ENCODE measurements at places on chromosomes 12 and 14. TPM values are rescaled to one million over a fixed set of nuclear protein-coding genes. Genes with fewer than 3 reads are reported as not detected.

- H3K27me3 ChIP-seq = no peaks in the 10 kb centered on the region
- no peak overlapping the region for H3K27ac ChIP-seq
- peaks cover 9% of the 10 kb centered on the region for H3K36me3 ChIP-seq
- no peak overlapping the region for H3K4me3 ChIP-seq
- peaks cover 4% of the 10 kb centered on the region for H3K4me1 ChIP-seq
- no peak for DNase-seq
These were observed 258.3 kb downstream of the FOXN3 start for GRCh38 chr14:89158701-89159100.

The TMEM179 gene
- total RNA-seq = 9.2 TPM

The TDRD9 gene
- not detected for total RNA-seq

DNA sequence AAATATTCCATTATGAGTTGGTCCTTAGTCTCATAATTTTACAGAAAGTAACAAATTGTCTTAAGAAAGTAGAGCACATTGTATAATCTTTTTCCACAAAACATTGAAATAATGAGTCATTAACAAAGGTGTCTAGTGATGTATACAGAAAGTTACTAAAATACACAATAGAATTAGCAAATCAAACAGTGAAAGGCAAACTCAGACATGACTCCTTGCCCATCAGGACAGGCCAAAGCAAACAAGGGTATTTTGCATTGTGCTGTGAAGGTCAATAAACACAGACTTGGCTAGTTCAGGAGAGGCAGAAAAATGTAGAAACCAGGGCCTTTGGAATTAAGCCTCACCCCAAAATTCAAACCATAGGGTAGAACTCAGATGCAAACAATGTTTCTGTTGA, 37.3 kb downstream of the SIX4 start:
- no peak overlapping the region for H3K4me3 ChIP-seq
- no peaks in the 10 kb centered on the region for H3K27me3 ChIP-seq
- no peak overlapping the region for H3K27ac ChIP-seq
- no peaks in the 10 kb centered on the region for H3K36me3 ChIP-seq
- peaks cover 5% of the 10 kb centered on the region for H3K4me1 ChIP-seq
- no peak for DNase-seq

The SPATA7 gene
- 32.5 TPM for total RNA-seq

DNA sequence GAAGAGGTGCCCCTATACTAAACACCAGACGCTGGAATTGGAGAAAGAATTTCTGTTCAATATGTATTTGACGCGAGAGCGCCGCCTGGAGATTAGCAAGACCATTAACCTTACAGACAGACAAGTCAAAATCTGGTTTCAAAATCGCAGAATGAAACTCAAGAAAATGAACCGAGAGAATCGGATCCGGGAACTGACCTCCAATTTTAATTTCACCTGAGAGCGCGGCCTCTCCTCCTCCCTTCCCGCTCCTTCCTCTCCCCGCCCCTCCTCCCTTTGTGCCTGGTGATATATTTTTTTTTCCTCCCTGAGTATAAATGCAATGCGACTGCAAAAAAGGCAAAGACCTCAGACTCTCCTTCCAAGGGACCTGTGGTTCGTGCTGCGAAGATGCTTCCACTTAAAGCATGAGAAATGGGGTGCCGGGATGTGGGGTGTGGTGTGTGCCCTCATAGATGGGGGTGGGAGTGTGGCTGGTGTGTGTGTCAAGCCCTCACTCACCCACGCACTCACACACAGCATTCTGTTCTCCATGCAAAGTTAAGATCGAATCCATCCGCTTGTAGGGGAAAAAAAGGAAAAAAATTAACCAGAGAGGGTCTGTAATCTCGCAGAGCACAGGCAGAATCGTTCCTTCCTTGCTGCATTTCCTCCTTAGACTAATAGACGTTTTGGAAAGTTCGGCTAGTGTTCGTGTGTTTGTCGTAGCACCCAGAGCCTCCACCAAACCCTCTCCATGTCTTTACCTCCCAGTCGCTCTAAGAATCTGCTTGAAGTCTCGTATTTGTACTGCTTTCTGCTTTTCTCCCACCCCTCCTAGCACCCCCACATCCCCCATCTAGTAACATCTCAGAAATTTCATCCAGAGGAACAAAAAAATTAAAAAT, 4.5 kb downstream of the HOXC10 start:
- peaks cover 96% of the 10 kb centered on the region for H3K27me3 ChIP-seq
- no peaks in the 10 kb centered on the region for H3K36me3 ChIP-seq
- no peak for DNase-seq
- H3K4me1 ChIP-seq = peaks cover 7% of the 10 kb centered on the region
- H3K4me3 ChIP-seq = no peak overlapping the region

GRCh38 chr14:37021390-37021789, 151.0 kb downstream of the SLC25A21 start:
- H3K4me1 ChIP-seq = no peaks in the 10 kb centered on the region
- H3K27ac ChIP-seq = no peak overlapping the region
- H3K27me3 ChIP-seq = no peaks in the 10 kb centered on the region
- no peak for DNase-seq

The COX8C gene
- not detected for total RNA-seq

DNA sequence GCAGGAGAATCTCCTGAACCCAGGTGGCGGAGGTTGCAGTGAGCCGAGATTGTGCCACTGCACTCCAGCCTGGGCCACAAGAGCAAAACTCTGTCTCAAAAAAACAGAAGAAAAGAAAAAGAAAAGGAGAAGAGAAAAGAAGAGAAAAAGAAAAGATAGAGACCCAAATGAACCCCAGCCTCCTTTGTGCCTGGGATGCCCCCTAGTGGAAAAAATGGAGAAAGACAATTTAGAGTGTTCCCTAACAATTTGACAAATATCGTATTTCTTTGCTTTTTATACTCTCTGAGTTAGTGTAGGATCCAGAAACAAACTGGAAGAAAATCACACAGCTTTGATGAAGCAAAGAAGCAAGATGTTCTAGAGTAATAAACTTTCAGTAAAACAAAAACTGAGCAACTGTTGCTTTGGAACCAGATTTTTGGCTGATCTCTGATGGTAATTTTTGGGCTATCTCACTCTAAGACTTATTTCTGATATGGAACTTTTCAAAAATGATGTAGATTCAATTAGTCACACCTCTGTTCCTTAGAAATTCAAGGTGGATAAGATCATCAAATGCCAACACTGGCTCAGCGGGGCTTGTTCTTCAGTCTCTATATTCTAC, 18.6 kb upstream of the PRKAB1 start:
- no peak overlapping the region for H3K27ac ChIP-seq
- DNase-seq = no peak
- peaks cover 2% of the 10 kb centered on the region for H3K27me3 ChIP-seq
- H3K4me3 ChIP-seq = no peak overlapping the region

GRCh38 chr14:33480071-33480886, 470.6 kb downstream of the EGLN3 start:
- peaks cover 9% of the 10 kb centered on the region for H3K4me1 ChIP-seq
- no peak overlapping the region for H3K4me3 ChIP-seq
- no peaks in the 10 kb centered on the region for H3K36me3 ChIP-seq
- H3K27ac ChIP-seq = no peak overlapping the region

DNA sequence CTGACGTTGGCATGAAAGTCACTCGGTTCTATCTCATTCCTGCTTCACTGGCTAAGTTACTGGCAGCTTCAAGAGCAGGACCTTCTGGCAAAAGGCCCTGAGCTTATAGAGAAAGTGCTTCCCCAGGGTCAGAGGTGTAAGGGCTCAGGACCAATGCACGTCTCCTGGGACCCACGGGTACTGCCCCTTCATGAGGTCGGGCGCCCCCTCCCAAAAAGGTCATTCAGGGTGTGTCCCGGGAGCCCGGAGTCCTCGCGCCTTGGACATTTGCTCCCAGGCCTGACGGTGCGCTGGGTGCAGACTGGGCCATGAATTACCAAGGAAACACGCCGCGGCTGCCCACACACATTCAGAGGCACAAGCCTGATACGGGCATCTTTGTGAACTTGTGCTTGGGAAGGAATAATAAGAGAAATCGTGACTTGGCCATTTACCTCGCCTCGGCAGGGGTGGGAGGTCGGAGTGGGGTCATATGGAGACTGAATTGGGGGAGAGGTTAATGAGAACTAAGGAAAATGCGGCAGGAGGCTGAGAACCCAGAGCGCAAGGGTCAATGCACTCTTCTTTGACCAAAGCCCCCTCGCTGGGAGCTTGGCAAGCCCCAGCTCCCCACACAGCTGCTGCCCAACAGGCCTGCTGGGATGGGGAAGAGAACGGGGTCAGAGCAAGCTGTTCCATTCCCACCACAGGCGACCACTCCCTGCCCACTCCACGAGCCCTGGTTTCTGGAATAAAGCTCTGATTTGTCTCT, 15.7 kb upstream of the SLC6A12 start:
- H3K4me1 ChIP-seq = peaks cover 2% of the 10 kb centered on the region
- no peaks in the 10 kb centered on the region for H3K36me3 ChIP-seq
- H3K27ac ChIP-seq = no peak overlapping the region

DNA sequence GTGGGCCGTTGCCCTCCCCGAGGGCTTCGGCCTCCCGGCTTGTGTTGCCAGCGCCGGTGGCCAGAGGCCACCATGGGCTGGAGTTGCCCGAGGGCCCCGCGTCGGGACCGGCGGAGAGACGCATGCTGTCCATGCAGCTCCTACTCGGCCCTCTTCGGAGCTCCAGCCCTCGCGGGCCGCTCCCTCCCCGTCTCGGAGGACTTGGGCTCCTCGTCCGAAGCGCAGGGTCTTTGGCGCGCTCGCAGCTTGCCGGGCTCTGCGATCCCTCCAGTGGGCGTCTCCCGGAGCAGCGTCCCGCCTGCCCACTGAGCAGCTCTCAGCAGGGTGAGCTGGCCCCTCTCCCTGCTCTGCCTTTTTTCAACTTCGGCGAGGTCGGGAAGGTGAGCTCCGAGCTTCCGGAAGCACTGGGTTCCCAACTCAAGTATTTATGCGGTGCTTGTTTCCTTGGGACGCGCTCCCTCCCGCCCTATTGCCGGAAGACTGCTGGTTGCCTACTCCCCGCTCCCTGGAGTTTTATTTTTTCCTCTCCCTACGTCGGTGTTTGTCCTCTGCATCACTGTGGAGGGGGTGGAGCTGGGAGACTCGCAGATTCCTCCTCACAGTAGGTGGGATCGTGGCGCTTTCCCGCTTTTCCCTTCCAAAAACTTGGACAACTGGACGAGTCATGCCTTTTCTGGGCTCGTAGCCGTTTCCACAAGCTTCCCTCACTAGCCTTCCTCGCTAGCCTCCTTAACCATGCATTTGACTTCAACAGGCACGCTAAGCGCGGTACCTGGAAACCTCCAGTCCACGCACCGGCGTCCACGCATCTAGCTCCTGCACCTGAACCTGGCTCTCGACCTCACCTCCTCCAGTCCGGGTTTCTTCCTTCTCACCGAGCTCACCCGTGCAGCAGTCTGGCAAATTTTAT, at the start of gene AVPR1A:
Gene AVPR1A (minus strand): TSS at position 489 of the 910 bp plus-strand sequence. CDS start 365 bp downstream, at position 124.
- peaks cover 12% of the 10 kb centered on the region for H3K4me1 ChIP-seq
- DNase-seq = peak; percentile 14

- H3K4me3 ChIP-seq = no peak overlapping the region
- H3K4me1 ChIP-seq = no peaks in the 10 kb centered on the region
- H3K27me3 ChIP-seq = peaks cover 2% of the 10 kb centered on the region
- no peaks in the 10 kb centered on the region for H3K36me3 ChIP-seq
These were observed 11.0 kb upstream of the CREBL2 start for GRCh38 chr12:12600659-12601058.

The HNF1A gene
- 15.1 TPM for total RNA-seq

The SOX5 gene
- 49.1 TPM for total RNA-seq

- DNase-seq = no peak
- peaks cover 13% of the 10 kb centered on the region for H3K27me3 ChIP-seq
- H3K4me3 ChIP-seq = no peak overlapping the region
These were observed 1197.6 kb downstream of the AACS start for GRCh38 chr12:126262829-126263228.

- no peaks in the 10 kb centered on the region for H3K27me3 ChIP-seq
- peaks cover 2% of the 10 kb centered on the region for H3K4me1 ChIP-seq
- H3K4me3 ChIP-seq = no peak overlapping the region
- H3K36me3 ChIP-seq = no peaks in the 10 kb centered on the region
- no peak overlapping the region for H3K27ac ChIP-seq
- DNase-seq = no peak
These were observed 19.6 kb upstream of the PPP1R13B start for GRCh38 chr14:103867020-103867419.

The KRT4 gene
- total RNA-seq = 0.29 TPM

- no peaks in the 10 kb centered on the region for H3K36me3 ChIP-seq
- no peak overlapping the region for H3K27ac ChIP-seq
- no peak for DNase-seq
- H3K27me3 ChIP-seq = peaks cover 5% of the 10 kb centered on the region
- no peaks in the 10 kb centered on the region for H3K4me1 ChIP-seq
These were observed 19.9 kb downstream of the ASCL4 start for GRCh38 chr12:107794451-107794850.

DNA sequence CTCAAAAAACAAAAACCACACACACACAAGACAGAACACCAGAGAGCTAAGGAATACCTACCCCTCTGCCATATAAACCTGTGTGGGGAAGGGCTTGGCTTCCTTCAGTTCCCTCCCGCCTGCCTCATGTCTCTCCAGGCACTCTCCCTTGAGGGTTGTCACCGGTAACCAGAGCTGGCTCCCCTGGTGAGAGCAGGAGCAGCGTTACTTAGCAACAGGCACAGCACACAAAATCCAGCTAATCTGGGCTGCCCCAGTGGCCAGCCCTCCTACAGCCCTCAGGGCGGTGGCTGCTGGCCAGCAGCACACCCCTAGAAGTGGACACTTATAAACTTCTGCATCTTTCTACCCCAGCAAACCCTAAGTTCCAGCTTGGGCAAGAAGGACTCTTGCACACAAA, 21.6 kb upstream of the NR4A1 start:
- H3K27ac ChIP-seq = no peak overlapping the region
- no peak for DNase-seq
- H3K27me3 ChIP-seq = peaks cover 12% of the 10 kb centered on the region
- H3K4me1 ChIP-seq = peaks cover 15% of the 10 kb centered on the region
- no peak overlapping the region for H3K4me3 ChIP-seq

The CLEC4C gene
- total RNA-seq = not detected

- H3K27me3 ChIP-seq = peaks cover 25% of the 10 kb centered on the region
- no peaks in the 10 kb centered on the region for H3K36me3 ChIP-seq
- no peak for DNase-seq
These were observed 68.3 kb downstream of the LLPH start for GRCh38 chr12:66062290-66062625.

The TTLL5 gene
- 51.9 TPM for total RNA-seq

DNA sequence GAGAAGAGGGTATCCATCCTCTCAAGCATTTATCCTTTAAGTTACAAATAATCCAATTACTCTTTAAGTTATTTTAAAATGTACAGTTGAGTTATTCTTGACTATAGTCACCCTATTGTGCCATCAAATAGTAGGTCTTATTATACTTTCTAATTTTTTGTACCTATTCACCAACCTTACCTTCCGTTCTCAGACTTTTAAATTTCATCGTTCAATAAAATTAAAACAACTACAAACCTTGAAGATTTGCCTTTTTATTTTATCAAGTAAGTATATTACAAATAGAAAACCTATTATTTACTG, 972 bp upstream of the DCTN2 start:
- peaks cover 18% of the 10 kb centered on the region for H3K4me1 ChIP-seq
- no peaks in the 10 kb centered on the region for H3K36me3 ChIP-seq
- peaks cover 56% of the 10 kb centered on the region for H3K27me3 ChIP-seq
- no peak for DNase-seq

The NRXN3 gene
- total RNA-seq = 22.1 TPM

GRCh38 chr12:23719493-23719892, 230.0 kb downstream of the SOX5 start:
- H3K4me1 ChIP-seq = peaks cover 9% of the 10 kb centered on the region
- H3K27ac ChIP-seq = no peak overlapping the region
- no peaks in the 10 kb centered on the region for H3K36me3 ChIP-seq
- H3K27me3 ChIP-seq = no peaks in the 10 kb centered on the region

- peaks cover 4% of the 10 kb centered on the region for H3K27me3 ChIP-seq
- H3K4me1 ChIP-seq = peaks cover 6% of the 10 kb centered on the region
- no peak overlapping the region for H3K4me3 ChIP-seq
- H3K36me3 ChIP-seq = no peaks in the 10 kb centered on the region
- no peak for DNase-seq
- H3K27ac ChIP-seq = no peak overlapping the region
These were observed 17.5 kb downstream of the BIN2 start for GRCh38 chr12:51306507-51306906.

GRCh38 chr12:5417500-5417899, 14.4 kb upstream of the NTF3 start:
- peaks cover 2% of the 10 kb centered on the region for H3K36me3 ChIP-seq
- H3K27ac ChIP-seq = no peak overlapping the region
- no peak for DNase-seq
